Activated CD4-positive, alpha-beta T cell treated with anti-CD3 and anti-CD28 coated beads for 48 hours (primary cell): ENCODE measurements at places on chromosomes 7 and 10.

- DNase-seq, result no peak
Observed at GRCh38 chr10:43196981-43197833, 59.0 kb downstream of the CSGALNACT2 start.

DNA sequence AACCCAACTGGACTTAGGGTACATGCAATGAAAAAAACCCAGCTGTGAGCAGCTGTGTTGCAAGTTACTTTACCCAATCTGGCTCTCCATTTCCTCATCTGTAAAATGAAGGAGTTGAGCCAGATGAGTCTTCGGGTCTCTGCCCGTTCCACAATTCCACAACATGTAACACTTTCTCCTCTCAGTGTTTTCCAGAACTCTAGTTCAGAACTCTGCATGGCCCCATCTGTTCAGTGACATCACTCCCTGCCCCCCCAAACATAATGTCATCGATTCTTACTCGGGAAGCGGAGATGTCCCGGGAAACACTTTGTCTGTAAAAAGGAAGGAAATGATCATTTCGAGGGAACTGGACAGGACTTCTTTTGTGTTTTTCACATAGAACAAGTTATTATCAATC lies 2.5 kb downstream of the SH3PXD2A start:
- DNase-seq, result no peak

- DNase-seq, result no peak
Observed at GRCh38 chr7:23210506-23210905, 28.7 kb downstream of the NUP42 start.

DNA sequence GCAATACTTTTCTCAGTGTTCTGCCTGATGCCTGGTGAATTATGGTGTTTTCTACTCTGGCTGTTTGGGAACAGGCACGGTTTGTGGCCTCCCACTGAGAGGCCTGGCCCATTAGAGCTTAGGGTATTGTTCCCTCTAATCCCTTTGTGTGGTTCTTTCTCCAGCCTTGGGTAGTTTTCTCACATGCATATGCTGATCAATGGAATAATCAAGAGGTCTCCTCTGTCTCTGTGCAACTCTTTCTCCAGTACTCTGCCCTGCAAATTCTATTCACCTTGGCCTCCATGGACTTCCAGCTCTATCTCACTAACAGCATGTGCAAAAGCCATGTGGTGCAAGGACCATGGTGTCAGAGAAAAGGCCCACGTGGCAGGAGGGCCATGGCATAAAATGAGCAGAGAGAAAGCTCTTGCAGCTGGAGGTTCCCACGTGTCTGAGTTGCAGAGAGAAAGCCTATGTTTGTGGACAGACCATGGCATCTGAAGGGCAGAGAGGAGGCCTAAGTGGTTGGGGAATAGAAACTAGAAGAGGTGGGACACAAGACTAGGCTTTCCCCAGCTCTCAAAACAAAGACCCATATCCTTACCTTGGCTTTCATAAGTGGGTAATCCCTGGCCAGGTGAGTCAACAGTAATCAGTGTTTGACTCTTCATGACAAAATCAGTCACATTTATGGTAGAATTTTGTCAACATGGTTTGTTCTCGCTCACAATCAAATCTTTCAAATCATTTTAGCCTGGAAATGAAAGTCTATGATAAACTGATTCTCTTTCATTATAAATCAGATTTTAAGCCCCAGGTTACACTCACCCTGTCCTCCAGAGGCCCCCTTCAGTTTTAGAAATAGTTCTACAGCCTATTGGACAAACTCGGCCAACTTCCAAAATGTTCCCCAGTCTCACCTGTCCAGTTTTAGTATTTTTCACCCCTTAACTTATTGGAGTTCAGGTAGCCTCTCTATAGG lies 17.3 kb downstream of the OPALIN start:
- peak; percentile 18 for DNase-seq

DNA sequence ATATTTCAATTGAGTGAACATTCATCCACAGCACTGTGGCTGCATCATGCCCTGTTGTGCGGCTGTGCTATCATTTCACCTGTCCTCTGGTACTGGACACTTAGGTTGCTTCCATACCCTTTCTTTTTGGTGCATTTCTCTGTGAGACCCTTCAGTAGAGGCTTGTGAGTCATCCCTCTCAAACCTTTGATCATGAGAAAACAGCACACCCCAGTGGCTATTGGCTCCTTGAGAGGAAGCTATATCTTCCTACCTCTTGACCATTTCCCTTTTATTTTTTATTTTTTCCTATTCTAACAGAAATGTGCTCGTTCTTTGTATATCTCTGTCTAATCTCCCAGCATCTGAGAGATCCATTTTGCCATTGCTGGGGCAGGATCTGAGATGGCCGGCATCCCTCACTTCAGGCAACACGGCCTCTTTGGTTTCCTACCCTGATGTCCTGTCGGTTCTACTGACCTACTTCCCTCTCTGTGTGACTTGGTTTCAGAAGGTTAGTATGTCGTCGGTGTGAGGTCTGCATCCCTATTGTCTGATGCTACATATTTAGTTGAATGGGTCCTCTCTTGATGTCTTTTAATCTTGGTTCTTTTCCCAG lies 23.8 kb upstream of the PIK3AP1 start:
- DNase-seq, result no peak

GRCh38 chr10:130875897-130876472 lies 435.5 kb downstream of the TCERG1L start:
- no peak for DNase-seq

- no peak for DNase-seq
Observed at GRCh38 chr10:68665841-68666240, 55.2 kb upstream of the CCAR1 start.

GRCh38 chr10:67793313-67793712 lies 44.7 kb downstream of the DNAJC12 start:
- DNase-seq, result no peak

GRCh38 chr10:120398180-120398579 lies 58.8 kb upstream of the PLPP4 start:
- DNase-seq, result no peak
